ENCODE measurements at places on chromosomes 7 and 10.
A peak's percentile ranks its signal among the peaks of the same experiment; 100 is the strongest.

- no peak for DNase-seq
Observed at GRCh38 chr7:132433301-132433700, 143.0 kb downstream of the PLXNA4 start.

DNA sequence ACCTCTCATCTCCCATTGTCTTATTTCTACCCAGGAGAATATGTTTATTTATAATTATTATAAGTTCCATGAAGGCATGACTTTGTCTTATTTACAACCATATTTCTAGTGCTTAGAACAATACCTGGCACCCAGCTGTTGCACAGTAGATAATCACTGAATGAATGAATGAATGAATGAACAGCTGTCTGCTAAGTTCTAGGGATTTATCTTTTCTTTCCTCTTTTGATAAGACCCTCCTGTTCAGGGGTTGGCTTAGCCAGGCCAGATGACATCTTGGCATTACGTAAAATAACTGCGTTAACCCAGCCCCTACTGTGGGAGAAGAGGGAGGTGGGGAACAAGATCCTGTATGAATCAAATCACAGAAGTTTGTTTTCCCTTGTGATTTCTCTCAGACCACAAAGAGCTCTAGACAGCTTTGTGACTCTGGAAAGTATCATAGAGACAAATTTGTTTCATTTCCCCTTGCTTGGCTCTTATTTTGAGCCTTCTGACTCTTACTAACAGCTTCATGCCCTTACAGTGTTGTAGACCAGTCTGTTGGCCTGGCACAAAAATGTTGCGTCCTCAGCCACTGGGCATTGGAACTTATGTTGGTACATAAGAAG lies 8.4 kb downstream of the ZNF862 start:
- no peak for DNase-seq

- peak; percentile 91 for DNase-seq
Observed at GRCh38 chr10:43407576-43408330, 1.2 kb downstream of the HNRNPF start.

- DNase-seq, result no peak
Observed at GRCh38 chr10:3099291-3100092, 32.1 kb downstream of the PFKP start.

GRCh38 chr10:122774231-122774630 lies 71.4 kb downstream of the CUZD1 start:
- no peak for DNase-seq

- no peak for DNase-seq
Observed at GRCh38 chr7:19262826-19263225, 117.6 kb upstream of the FERD3L start.

- no peak for DNase-seq
Observed at GRCh38 chr7:744854-745430, 17.9 kb upstream of the PRKAR1B start.

- DNase-seq, result no peak
Observed at GRCh38 chr7:29612596-29612995, 49.0 kb downstream of the PRR15 start.

All from uterus (tissue), 4 donors.